ENCODE measurements at places on chromosomes 7 and 10.

- DNase-seq, result no peak
Observed at GRCh38 chr7:114426824-114427223, 12.2 kb downstream of the FOXP2 start.

DNA sequence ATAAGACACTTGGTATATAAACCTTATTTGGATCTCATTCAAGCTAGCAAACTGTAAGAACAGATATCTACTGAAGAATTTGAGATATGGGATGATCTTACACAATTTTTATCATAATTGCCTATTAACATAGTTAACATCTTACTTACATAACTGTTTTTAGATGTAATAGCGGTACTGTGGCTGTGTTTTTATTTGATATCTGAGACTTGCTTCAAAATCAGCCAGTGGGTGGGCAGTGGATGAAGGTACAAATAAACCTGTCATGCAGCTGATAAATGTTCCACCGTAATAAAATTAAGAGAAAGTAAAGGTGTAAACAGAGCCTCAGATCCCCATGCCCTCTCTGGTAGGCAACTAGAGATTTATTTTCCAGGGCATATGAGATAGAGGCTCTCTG, 28.4 kb upstream of the PTPRN2 start:
- DNase-seq, result no peak

DNA sequence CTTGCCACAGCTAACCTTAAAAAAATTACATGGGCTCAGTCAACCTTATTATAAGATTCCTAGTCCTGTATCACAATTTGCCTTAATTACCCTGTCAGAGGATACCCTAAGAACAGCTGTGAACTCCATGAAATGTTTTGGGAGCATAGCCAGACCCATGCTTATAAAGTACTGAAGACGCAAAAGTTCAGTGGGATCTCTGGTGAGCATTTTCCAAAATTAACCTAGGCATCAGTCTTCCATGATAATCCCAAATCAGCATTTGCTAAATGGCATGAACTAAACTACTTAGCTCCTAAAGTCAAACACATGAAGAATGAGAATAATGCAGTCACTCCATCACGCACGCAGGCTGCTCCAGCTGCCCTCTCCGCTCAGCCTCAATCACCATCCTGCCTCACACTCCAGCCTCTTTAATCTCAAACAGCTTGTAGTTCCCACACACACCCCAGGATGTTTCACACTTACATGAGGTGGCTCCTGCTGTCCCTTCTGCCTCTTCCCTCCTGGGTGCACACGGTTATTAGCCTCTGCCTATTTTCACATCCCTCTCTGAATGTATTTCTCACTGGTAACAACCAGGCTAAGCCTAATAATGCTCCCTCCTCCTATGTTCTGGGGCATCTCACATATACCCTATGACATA, 15.3 kb downstream of the IGF2BP3 start:
- DNase-seq, result no peak

- DNase-seq, result no peak
Observed at GRCh38 chr7:50851451-50851850, 68.8 kb upstream of the GRB10 start.

GRCh38 chr10:48555310-48556042, 49.4 kb downstream of the ARHGAP22 start:
- DNase-seq, result no peak

DNA sequence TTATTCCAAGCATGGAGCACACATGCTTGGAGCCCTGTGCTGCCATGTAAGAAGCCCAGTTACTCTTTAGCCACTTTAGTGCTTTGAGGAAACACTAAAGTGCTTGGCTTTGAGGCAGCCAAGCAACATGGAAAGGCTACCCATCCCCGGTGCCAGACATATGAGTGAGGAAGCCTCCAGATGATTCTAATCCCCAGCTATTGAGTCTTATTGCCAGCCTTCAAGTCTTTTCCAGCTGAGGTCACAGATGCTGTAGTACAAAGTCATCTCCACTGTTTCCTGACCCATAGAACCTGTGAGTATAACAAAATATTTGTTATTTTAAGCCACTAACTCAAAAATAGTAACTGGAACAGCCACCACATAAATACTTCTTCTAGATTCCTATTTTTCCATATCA, 91.4 kb upstream of the CYP26C1 start:
- no peak for DNase-seq

DNA sequence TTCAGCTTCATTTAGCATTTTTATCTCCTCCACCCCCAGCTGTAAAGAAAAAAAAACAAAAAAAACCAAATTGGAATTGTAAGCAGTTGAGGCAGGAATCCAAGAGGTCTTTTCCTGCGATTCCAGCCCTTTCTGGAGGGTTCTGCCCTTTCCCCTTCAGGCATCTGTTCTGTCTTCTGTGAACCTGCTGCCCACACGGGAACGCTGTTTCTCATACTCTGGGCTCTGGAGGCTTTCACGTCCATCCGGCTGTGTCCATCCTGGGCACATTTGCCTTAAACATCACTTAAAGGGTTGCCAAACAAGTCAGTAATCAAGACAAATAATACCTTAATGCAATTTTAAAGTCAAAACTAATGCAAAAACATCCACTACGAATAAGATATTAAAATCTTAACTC, 302.8 kb upstream of the PITRM1 start:
- DNase-seq, result no peak

DNA sequence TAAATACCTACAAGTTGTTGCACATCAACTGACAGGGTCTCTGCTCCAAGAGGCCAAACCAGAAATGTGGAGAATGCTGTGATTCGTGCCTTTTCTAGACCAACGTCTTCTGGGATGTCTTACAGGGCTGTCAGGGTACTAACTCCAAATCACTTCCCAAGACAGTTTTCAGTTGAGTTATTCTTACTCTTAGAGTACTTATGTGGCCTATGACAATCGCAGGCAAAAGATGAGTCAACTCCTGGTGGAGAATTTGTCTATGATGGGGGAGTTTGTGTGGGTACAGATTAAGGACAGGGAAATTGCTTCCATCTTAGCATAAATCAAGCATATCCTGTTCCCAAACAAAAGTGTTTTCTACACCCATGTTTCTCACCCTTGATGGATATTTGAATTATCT, 734.8 kb downstream of the TNS3 start:
- no peak for DNase-seq

GRCh38 chr7:33998476-33998875, 93.1 kb downstream of the BMPER start:
- no peak for DNase-seq

DNA sequence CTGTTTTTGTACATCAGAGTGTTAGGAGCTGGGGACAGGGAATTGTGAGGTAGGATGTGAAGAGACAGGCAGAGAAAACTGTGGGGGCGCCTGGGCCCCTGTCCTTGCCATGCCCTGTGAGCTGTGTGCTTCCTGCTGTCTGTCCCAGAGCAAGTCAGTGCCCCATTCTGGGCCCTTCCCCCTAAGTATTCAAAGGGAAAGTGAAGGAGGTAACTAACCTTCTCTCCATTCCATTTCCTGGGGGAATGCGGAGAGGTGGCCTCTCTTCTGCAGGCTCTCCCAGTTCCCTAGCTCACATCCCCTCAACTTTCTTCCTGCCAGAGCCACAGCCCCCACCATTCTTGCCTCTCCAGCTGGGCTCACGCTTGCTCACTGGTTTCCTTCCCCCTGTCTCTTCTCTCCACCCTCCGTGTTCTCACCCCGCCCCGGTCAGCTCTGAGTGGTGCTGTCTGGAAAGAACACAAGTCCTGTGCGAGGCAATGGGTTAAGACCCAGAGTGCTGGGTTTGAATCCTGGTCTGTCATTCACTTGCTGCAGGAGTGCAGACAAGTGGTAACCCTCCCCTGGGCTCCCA, 9.7 kb upstream of the VSIR start:
- no peak for DNase-seq

GRCh38 chr10:70762441-70763175, 22.6 kb downstream of the TBATA start:
- no peak for DNase-seq

- DNase-seq, result no peak
Observed at GRCh38 chr10:102418622-102419268, at the start of gene PSD. TSS of gene PSD (minus strand) at chr10:102418785. CDS start at chr10:102417038, 1,747 bp downstream.

- no peak for DNase-seq
Observed at GRCh38 chr7:46746695-46747687, 825.9 kb upstream of the IGFBP3 start.

DNA sequence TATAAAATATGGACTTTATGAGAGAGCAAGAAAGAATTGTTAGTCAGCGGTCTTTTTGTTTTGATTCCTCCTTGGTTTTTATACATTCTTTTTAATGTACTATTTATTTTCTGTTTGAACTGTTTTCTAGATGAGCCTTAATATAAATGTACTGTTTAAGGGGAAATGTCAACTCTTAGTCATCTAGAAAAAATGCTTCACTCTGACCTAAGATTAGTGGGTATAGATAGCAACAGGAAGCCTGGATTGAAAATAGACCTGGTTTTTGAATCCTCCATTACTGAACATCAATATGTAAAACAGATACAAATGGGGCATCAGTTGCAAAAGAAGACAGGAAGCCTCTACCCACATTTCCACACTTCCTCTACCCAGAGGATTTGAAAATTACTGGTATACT, 87.8 kb downstream of the CHRM2 start:
- DNase-seq, result no peak

DNA sequence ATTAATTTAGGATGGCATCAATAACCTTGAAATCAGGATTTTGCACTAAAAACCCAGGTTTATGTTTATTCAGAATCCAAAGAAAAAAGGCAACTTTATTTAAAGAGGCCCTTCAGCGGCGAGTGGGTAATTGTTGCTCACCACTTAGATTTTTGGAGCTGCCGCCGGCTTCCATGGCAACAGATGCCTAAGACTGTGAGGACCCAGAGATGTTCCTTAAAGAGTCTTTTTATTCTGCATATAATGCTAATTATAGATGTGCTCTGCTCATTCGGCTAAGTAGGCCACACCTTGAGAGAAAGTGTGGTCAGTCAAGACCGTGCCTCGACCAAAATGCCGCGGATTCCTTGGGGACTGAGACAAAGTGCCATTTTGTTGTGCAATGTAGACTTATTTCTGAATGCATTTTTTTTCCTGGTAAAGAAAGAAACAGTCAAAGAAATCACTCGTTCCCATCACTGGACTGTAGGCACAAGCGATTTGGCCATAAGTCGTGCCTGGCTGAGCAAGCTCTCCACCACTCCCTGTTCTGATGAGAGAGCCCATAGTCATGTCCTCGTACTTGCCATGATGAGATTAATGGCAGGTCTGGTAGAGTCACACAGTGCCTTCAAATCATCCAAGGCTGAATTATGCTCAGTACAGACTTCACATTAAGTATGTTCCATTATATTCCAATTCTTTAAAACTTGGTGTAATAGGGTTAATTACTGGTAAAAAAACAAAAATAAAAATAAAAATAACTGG, 21.4 kb upstream of the MGMT start:
- no peak for DNase-seq

DNA sequence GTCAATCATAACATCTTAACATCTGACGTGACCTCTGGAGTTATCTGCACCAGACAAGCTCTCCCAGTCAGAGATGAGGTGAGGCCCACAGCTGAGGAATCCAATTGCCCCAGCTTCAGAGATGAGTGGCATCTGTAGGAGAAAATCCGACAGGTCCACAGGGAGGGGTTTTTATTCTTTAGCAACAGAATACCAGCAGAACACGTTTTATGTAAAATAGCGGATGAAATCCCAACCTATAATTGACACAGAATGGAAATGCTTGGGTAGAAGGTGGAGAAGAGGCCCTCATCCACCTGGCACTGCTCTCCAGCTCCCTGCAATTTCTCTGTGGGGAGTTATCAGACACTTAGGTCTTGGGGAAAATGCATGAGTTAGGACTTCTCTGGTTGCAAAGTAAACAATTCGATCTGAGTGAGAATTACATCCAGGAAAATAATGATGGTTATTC, 144.2 kb upstream of the NRP1 start:
- no peak for DNase-seq

DNA sequence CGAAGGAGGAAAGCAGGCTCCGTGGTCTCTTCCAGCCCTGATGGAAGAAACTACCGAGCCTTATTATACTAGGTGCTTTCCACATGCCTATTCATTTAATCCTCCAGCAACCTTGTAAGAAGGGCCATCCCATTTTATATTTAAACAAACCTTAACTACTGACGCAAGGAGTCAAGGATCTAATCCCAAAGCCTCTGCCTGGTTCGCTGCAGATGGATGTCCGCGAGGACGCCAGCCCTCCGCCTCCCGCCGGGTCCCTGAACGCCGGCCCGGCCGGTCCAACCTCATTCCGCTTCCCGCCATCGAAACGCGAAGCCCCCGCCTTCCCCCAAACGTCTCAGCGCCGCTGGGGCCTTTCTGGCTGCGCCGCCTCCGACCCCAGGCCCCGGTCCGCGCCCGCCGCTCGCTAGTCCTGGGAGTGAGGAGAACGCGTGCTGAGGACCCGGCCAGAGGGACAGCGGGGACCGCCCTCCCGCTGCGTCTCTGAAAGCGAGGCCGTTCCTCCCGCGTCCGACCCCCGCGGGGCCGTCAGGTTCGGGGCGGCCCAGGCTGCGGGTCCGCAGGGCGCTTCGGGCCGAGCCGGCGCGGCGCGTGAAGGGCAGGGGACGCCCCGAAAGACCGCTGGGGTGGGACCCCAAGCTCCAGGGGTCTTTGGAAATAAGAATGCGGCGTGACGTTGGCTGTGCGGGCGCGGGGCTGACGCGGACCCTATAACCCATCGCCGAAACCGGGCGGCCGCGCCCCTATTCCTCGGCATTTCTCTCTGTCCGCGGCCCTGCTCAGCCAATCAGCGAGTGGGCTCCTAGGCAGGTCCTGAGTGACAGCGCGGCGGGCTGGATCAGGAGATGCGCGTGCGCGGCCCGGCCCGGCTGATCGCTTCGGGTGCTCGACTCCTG, at the start of gene ATP6V0E2:
TSS of gene ATP6V0E2 (plus strand) at position 896 of the 896 bp plus-strand sequence. CDS start 97 bp downstream, outside the sequence.
- peak; percentile 87 for DNase-seq
